AG10803 (cell line): ENCODE measurements at places on chromosomes 5 and 9.
A peak's percentile ranks its signal among the peaks of the same experiment; 100 is the strongest.

DNA sequence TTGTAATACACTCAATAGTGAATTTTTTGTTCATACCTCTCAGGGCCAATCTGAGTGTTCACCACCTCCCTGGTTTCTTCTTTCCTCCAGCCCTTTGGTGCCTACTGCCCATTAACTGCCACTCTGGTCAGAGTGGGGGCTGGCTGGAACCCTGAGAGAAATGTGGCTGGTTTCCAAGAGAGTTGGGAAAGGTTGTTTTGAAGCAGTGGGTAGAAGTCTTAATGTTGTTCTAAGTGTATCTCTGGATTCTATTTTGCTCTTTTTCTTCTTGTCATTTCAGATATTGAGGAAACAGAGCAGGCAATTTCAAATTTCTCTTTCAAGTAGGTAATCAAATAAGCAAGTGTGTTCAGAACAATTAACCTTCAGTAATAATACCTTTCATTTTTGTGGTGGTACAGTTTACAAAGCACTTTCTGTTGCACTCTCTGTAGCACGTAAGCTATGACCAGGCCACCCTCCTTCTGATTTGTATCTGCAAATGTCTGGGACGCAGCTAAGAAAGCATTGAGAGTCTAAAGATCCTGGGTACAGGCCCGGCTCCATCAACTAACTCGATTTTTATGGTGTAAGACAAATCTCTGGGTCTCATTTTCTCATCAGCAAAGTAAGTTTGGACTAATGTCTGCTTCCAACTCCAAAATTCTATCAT lies 8.4 kb downstream of the SLC1A3 start:
- DNase-seq = no peak

DNA sequence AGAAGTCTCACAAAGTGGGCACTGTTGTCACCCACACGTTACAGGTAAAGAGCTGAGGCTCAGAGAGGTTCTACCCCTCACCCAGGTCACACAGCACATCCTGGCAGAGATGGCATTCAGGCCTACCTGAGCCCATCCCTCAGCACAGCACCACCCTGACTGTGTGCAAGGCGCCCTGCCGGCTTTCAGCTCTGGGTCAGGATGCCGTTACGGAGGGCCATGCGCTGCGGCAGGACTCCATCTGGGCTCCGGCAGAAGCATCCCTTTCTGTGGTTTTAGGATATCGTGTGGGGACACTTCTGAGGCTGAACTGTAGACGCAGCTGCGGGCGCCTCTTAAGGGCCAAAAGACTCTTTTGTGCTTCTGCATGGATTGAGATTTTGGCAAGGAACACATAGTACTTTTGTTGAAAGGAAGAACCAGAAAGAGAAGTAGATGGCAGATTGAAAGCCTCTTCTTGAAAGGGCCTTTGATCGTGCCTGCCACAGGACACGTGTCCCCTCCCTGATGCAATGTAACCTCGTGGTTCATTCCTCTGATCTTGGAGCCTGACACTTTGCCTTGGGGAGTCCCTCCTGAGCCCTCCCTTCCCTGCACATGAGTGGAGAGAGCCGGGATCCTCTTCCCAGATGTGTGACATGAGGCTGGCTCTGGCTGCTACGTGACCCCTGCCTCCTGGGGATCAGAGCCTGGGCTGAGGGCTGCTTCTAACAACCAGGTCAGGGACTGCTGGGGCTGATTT lies 31.3 kb downstream of the USP20 start:
- no peak for DNase-seq

- no peak for DNase-seq
Observed at GRCh38 chr5:178465861-178466288, 124.3 kb downstream of the COL23A1 start.

- no peak for DNase-seq
Observed at GRCh38 chr5:175211956-175212756, 231.8 kb downstream of the DRD1 start.

DNA sequence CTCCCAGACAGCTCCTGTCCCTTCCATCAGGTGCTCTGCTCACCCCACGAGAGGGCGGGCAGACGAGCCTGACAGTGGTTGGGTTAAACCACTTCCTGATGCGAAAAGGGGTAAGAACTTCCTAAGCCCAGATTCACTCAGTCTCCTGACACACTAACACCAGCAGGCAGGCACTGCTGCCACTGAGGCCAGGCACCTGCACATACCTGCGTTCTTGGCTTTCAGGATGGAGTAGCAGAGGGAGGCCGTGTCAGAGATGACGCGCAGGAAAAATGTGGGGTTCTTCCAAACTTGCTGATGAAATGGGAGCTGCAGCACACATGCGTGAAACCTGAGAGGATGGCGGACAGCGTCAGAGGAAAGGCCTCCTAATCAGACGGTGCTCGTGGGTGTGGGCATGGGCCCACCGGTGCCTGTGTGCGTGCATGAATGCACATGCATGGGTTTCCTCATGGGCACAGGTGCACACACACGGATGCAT lies 29.9 kb downstream of the SLC6A18 start:
- no peak for DNase-seq

DNA sequence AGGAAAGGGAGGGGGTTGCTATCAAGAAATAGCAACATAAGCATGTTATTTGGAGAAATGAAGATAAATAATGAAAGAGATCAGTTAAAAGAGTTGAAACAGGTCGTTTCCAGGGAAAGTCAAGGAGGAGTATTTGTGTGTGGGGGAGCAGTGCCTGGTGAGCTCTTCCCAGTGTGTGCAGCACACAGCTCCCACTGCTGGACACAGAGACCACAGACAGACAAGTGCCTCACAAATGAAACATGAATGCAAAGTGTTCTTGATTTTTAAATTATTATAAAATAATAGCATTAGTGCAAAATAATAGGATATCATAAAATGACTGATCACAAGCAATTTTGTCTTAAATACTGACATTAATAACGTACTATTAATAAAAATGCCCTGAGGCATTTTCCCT lies 40.8 kb downstream of the LIFR start:
- peak; percentile 43 for DNase-seq

DNA sequence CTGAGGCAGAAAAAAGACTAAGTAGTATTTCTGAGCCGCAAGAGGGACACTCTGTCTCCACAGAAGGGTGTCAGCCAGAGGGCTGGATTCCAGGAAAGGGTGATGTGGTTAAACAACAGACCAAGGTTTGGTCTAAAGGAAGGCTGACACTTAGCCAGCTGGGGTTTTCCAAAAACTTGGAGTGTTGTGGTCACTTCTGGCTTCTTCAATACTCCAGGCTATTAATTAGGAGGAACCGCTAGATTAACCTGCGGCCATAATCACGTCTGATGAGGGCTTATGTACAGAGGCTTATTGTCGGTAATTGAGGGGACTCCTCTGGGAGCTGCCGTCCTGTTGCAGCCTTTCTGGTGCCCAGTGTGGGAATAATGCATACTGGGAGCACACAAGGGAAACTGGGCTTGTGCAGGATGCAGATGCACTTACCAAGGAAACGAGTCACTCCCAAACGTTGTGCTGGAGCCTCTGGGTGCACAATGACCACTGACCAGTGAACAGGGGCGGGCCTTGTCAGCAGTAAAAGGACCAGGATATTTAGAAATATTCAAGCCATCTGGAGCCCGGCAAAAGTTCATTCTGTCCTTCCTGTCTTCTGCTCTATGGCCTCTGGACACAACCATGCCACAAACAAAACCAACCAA lies 70.2 kb upstream of the TUT7 start:
- DNase-seq = peak; percentile 38

DNA sequence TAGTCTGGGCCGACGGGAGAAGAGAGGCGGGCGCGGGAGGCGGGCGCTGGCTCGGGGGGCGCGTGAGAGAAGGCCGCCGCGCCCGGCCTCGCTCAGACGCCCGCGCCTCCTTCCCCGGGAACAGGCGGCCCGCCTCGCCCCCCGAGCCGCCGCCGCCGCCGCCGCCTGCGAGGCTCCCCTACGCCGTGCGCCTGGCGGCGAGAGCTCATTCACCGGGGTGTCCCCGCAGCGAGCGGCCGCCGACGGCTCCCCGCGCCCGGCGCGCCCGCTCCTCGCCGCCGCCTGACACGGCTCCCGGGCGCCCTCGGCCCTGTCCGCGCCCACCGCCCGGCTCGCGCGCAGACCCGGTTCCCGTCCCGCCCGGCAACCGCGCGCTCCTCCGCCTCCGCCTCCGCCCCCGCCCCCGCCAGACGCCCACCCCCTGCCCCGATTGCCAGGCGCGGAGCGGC lies at the start of gene GNAQ:
Gene GNAQ (minus strand): TSS at position 368 of the 449 bp plus-strand sequence. CDS start 576 bp downstream, outside the sequence.
- DNase-seq = no peak

GRCh38 chr9:129285979-129286772 lies 108.1 kb upstream of the IER5L start:
- DNase-seq = no peak

- DNase-seq = no peak
Observed at GRCh38 chr9:98099898-98100297, 19.1 kb downstream of the TRIM14 start.

DNA sequence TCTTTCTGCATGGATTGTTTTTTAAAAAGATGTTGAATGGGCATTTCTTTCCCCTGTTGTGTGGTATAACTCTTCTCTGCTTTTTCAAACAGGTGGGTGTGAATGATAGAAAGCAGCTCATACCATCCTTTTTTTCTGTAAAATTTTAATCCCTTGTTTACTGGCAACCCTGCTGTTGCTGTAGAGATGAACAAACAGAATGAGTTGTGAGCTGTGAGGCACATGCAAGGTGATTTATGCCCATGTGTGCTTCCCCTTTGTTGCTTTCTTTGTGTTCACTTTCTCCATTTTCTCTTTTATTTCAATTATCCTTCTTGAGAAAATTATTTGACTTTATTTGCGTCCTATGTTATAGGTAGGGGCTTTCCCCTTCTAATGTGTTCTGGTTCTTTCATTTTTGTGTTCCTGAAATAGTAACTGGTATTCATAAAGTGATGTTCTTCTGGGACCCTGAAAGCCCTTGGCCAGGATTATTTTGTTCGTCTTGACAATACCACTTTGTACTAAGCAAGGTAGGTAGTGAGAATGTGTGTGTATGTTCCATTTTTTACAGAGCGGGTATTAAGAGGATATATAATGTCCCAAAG lies 79.9 kb downstream of the AOPEP start:
- DNase-seq = peak; percentile 63

- no peak for DNase-seq
Observed at GRCh38 chr5:177458912-177459350, 12.3 kb downstream of the PRR7 start.

DNA sequence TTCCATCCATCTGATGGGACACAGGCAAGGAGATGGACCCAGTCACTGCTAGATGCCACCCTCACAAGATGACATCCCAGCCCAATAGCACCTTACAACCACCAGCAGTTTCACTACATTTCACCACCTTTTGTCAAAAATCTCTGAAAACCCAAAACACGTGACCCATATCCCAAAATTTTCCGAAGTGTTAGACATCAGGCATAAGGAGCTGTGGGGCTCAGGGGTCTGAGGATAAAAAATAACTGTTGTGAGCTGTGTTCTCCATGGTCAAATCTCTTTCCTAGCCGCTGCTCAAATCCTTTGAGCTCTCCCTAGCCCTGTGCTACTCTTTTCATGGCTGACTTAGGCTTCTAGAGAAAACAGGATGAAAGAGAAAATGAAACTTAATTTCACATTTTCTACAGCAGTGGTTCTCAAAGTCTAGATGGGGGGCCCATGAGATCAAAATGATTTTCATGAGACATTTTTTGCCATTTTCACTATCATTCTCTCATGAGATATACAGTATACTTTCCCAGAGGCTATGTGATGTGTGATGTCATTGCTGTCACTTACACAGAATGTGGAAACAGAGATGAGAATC lies 40.7 kb downstream of the TIMD4 start:
- DNase-seq = no peak

DNA sequence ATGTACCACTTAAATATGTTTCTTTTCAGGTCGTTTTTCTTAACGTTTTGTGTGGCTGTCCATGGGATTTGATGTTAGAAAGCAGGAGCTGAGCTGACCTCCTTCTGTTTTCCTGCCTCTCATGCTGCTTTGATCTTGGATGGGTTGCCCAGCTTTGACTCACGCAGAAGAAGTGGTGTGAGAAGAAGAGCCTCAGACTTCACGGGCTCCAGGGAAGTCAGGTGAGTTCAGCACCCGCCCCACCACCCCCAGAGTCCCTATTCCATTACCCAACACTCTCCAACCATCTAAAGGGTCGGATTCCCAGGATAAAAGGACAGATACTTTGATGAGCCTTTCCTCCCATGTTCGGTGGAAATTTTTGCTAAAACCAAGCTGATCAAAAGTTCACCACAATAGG lies 373.4 kb downstream of the IRX2 start:
- DNase-seq = no peak

GRCh38 chr5:125232779-125233230 lies 486.4 kb upstream of the ZNF608 start:
- peak; percentile 91 for DNase-seq

GRCh38 chr9:122297512-122297911 lies 32.8 kb downstream of the MRRF start:
- no peak for DNase-seq

- no peak for DNase-seq
Observed at GRCh38 chr5:31967461-31967860, 206.7 kb downstream of the GOLPH3 start.

DNA sequence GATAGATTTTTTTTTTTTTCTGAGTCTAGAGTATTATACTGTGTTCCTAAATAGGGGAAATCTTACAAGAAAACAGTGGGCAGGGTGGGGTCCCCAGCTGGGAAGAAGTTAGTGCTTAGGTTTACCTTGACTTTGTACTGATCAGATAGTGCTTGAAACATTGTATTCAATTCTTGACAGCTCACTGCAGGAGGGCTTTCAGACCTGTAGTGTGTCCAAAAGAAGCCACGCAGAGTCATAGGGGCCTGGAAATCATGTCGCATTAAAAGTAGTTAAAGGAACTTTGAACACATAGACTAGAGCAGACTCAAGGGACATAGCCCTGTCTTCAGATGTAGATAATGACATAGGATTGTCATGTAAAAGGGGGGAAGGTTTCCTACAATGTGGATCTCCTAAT lies 215.4 kb upstream of the NR4A3 start:
- no peak for DNase-seq

DNA sequence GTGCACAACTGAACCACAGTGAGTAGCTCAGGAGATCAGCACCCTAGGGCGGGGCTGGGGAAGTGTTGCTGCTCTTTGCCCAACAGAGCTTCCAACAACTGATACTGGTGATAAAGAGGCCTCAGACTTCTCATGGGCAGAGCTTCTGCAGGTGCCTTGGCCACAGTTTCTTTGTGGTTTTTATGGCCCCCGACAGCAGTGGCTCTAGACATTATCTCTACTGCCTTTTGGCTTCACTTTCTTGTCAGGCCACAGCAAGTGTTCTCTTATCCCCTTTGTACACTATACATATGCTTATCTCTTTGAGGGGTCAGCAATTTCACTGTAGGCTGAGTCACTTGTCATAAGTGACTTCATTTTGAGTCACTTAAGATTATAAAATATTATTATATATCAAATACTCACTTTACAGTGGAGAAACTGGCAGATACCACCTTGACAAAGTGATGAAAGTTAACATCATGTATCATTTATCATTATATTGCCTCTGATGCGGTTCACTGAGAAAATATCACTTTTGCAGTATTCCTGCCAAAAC lies 90.9 kb upstream of the COX7C start:
- no peak for DNase-seq

- no peak for DNase-seq
Observed at GRCh38 chr5:145912594-145912993, 23.8 kb upstream of the SH3RF2 start.
